ENCODE measurements at places on chromosomes 1 and 21. TPM values are rescaled to one million over a fixed set of nuclear protein-coding genes. Genes with fewer than 3 reads are reported as not detected.

The AVPR1B gene
- not detected for polyA plus RNA-seq

The PTGER3 gene
- polyA plus RNA-seq = not detected

The TMPRSS3 gene
- polyA plus RNA-seq = not detected

The GIPC2 gene
- polyA plus RNA-seq = 0.07 TPM

The SPRR5 gene
- polyA plus RNA-seq = not detected

The REN gene
- 0.72 TPM for polyA plus RNA-seq

The SPRR1A gene
- polyA plus RNA-seq = not detected

DNA sequence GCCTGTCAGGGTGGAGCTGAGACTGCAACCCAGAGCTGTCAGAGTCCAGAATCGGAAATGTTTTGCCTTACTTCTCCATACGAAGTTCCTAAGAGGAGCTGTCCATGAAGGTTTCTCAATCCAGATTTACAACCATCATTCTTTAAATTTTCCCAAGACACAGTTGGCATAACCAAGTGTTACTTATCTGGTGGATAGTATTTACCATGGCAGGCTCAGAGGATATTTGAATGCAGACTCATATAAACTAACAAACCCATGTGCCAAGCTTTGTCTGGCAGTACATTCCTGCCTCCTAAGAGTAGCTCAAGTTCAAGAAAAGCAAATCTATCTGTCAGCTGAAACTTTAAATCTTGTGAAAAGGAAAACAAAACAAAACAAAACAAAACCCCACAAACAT is 267.9 kb downstream of the ZNF326 start:
- no peak for DNase-seq

DNA sequence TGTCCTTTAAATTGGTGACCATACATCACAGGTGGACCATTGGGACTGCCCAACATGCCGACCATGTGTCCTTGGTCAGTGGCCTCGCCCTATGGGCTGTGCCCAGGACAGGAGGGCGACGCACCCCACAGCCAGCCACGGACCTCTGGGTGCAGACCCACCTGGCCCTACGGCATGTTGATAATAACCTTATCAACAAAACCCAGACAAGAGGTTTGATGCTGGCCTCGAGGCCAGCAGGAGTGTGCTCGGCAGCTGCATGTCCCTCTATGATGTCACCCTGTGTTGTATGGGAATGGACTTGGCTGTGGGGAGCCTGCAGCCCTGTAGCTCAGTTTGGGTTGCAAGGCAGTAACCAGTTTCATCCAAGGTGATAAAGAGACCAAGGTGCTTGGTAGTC is 32.1 kb downstream of the SLC37A1 start:
- DNase-seq = no peak

GRCh38 chr1:56584910-56585528 is 5.7 kb upstream of the PLPP3 start:
- peak; percentile 49 for DNase-seq

- no peak for DNase-seq
These were observed 34.1 kb upstream of the DIP2A start for GRCh38 chr21:46424621-46425020.

GRCh38 chr1:168772428-168773060 is 43.5 kb upstream of the DPT start:
- no peak for DNase-seq

GRCh38 chr1:58773406-58773840 is 10.4 kb downstream of the JUN start:
- DNase-seq = no peak

- no peak for DNase-seq
These were observed 263.1 kb downstream of the ST6GALNAC3 start for GRCh38 chr1:76337542-76338219.

DNA sequence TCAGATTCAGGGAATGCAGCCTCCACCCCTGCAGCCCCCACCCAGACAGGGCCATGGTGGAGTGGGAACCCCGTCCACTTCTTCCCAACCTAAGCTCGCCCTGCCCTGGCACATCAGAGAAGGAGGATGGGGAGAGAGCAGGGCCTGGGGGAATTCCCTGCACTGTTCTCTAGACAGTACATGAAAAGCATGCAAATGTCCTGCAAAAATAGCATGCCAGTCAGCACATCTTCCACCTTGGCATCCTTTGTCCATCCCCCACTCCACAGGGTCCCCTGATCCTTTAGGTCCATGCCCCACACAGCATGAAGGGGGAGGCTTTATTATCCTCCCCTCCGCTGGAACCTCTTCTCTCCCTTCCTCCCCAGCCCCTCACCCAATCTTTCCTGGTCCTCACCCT is 35.0 kb upstream of the RD3 start:
- DNase-seq = no peak

GRCh38 chr1:174912264-174912663 is 87.5 kb upstream of the CACYBP start:
- DNase-seq = no peak

DNA sequence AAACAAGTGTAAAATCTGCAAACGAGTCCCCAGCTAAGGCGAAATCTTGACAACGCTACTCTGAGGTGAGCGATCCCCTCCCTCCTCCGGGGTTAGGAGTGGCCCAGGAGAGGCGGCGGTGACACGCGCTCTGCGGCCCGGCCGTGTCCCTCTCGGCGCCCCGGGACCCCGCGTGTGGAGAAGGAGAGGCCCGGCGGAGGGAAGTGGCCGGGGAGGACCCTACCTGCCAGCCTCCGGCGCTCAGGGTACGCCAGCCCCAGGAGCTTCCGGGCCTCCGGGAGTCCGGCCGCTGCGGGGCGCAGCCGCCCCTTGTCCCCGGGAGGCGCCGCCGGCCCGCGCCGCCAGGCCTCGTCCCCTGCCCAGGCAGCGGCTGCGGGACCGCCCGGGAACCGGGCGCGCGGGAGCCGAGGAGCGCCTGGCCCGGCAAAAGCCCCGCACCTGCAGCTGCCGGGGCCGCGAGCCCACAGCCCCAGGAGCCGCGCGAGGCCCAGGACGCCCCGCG is 543 bp downstream of the ABCB10 start:
- DNase-seq = no peak

DNA sequence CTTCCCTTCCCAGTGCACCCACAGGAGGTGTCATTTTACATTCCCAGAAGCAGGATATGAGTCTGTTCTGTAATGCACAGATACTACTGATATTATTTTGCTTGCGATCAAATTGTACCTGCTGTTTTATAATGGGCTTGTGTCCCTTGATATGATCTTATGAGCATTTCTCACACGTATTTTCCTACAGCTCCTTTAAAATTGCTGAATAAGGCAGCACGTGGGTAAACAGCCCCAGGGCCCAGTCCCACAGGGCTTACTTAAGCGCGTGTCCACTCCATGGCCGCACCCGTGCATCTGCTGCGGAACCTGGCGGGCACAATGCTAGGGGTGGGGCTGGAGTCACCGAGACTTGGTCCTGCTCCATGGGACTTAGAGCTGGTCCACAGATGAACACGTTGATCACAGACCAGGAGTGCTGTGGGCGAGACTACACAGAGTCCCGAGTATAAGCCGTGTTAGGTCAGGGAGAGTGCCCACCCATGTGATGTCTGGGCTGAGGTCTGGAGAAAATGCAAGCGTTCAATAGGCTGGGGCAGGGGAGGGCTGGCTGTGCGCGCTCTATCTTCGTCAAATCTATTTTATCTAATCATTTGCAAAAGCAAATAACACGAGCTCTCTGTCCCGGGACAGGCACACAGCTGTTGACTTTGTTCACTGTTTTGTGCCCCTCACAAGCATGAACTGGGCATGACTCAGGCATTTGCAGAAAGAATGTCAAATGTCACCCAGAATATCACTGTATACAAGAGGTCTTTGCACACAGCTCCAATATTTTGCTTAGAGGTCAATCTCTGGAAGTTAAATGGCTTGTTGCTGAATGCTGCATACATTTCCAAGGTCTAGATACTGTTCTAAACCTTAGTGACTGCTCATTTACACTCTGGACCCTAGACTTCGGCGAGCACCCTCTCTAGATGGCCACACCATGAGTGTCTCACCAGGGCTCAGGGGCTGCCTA is 119.3 kb downstream of the CRYAA start:
- DNase-seq = no peak

DNA sequence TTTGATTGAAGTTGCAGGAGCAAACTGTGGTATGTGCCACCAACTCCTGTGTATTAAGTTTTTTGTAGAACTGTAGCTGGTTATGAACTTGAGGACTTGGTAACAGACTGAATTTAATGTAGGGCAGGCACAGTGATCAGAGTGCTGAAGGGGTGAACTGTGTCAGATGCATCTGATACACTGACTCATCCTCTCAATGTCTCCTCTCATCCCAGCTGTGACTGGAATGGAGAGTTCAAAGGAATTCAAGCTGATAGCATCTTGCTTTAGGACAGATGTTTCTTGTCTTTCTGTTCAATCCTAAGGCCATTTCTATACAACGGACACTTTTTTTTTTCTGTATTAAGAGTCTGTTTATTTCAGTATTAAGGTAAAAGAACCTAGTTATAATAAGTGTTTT is 25.0 kb upstream of the GBP1 start:
- no peak for DNase-seq

DNA sequence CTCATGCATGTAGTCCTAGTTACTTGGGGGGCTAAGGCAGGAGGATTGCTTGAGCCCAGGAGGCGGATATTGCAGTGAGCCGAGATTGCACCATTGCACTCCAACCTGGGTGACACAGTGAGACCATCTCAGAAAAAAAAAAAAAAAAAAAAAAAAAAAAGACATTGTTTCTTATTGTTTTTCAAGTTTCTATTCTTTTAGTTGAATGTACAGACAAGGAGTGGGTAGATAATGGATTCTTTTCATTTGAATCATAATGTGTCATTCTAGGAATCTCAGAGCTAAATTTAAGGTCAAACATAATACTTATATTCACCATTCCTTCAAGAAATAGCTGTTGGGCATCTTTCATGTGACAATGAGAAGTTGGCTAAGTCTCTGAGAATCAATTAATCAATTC is 157.0 kb upstream of the C21orf91 start:
- no peak for DNase-seq

- DNase-seq = no peak
These were observed 33.1 kb upstream of the COL6A2 start for GRCh38 chr21:46064870-46065214.

GRCh38 chr1:218996362-218996761 is 177.3 kb upstream of the LYPLAL1 start:
- no peak for DNase-seq

- no peak for DNase-seq
These were observed 20.5 kb downstream of the GLIS1 start for GRCh38 chr1:53718443-53718842.

All from AG04450 (cell line).